ENCODE measurements at places on chromosomes 3 and 15.
A peak's percentile ranks its signal among the peaks of the same experiment; 100 is the strongest.

DNA sequence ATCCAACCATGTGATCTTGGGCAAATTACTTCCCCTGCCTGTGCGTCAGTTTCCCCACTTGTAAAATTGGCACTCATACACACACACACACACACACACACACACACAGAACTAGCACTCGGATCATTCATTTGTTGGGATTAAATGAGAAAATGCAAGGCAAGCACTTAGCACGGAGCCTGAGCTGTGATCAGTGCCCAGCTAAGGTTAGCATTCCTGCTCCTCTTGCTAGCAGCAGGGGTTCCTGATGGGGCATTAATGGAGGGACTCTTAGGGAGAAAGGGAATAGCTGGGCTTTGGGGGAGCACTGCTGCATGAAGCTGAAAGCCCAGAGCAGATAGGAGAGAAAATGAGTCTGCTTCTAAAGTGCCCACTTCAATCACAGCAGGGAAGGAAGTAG is 187.7 kb upstream of the C2CD4B start:
- no peak for DNase-seq
- no peaks in the 10 kb centered on the region for H3K4me1 ChIP-seq
- no peak overlapping the region for H3K4me3 ChIP-seq
- H3K36me3 ChIP-seq, result no peaks in the 10 kb centered on the region

DNA sequence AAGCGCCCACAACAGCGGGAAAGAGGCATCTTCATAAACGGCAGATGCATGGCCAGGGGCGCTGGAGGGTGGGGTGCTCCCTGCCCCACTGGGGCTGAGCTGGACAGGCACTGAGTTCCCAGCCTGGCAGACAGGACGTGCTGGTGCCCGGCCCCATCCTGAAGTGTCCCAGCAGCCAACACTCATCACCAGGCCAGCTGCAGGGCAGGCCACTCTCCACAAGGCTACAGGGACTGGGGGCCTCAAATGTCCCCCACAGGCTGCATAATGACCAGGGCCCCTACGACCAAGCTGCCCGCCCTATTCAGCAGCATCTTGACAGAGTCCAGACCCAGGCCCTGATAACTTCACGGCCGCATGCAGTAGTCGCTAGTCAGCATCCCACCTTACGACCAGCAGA is 124.1 kb upstream of the IQSEC1 start:
- no peak for DNase-seq
- H3K27ac ChIP-seq, result no peak overlapping the region
- H3K36me3 ChIP-seq, result no peaks in the 10 kb centered on the region
- H3K4me1 ChIP-seq, result no peaks in the 10 kb centered on the region
- H3K27me3 ChIP-seq, result no peaks in the 10 kb centered on the region
- H3K4me3 ChIP-seq, result no peak overlapping the region

- H3K27me3 ChIP-seq, result no peaks in the 10 kb centered on the region
- no peaks in the 10 kb centered on the region for H3K4me1 ChIP-seq
- H3K4me3 ChIP-seq, result no peak overlapping the region
- no peak for DNase-seq
- H3K27ac ChIP-seq, result no peak overlapping the region
Observed at GRCh38 chr3:66554178-66554577, 53.4 kb upstream of the LRIG1 start.

DNA sequence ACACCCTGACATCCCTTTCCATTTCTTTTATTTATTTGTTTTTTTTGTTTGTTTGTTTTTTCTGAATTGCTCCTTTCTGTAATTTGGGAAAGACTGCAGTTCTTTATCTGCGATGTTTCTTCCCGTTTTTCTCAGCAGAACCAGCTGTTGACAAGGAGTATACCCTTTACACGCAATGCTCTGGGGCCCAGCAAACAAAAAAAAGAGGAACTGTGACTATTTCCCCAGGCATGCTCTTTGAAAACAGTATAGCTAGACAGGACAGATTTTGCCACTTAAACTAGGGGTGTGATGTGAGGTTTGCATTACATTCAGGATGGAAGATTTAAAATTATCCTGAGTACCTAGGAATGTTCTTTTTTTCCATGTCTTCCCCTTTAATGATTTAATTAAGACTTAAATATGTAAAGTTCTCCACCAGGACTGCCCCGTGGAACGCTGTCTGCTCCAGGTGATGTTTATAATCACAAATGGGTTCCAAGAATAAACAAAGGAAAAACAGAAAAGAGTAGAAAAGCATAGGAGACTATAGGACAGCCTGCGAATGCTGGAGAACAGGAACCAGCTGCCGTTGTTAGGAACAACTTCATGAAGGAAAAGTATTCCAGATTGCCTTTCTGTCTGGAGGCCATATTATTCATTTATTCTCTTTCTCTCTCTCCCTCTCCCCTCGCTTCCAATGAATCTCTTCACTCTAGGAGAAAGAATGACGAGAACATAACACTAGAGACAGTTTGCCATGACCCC is 43.3 kb downstream of the TGFBR2 start:
- H3K4me3 ChIP-seq, result no peak overlapping the region
- H3K27ac ChIP-seq, result no peak overlapping the region
- no peaks in the 10 kb centered on the region for H3K4me1 ChIP-seq
- no peaks in the 10 kb centered on the region for H3K27me3 ChIP-seq
- DNase-seq, result no peak

DNA sequence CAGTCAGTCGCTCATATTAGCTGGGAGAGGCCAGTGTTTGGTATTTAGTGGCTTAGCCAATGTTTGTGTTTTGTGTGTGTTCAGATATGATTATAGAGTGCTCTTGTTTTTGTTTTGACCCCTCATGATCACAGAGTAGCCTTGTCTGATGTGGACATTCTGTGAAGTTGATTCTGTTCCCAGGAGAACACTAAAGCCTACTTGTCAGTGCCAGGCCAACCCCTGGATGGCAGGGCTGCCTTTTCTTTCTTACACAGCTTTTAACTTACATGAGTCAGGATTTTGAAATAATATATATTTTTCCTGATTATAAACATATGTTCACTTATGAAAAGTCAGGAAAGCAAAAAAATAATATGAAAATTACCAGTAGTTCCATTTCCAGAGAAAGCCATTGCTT is 11.9 kb downstream of the CFAP161 start:
- H3K4me1 ChIP-seq, result no peaks in the 10 kb centered on the region
- H3K27ac ChIP-seq, result no peak overlapping the region
- no peak overlapping the region for H3K4me3 ChIP-seq
- no peaks in the 10 kb centered on the region for H3K36me3 ChIP-seq
- no peak for DNase-seq

GRCh38 chr3:158091531-158091930 is 14.7 kb downstream of the SHOX2 start:
- peaks cover 43% of the 10 kb centered on the region for H3K27me3 ChIP-seq
- no peak for DNase-seq
- H3K36me3 ChIP-seq, result no peaks in the 10 kb centered on the region
- H3K4me1 ChIP-seq, result no peaks in the 10 kb centered on the region
- H3K27ac ChIP-seq, result no peak overlapping the region

GRCh38 chr15:68208636-68209240 is 3.6 kb upstream of the CALML4 start:
- no peak overlapping the region for H3K27ac ChIP-seq
- H3K4me3 ChIP-seq, result no peak overlapping the region
- DNase-seq, result peak; percentile 39
- no peaks in the 10 kb centered on the region for H3K36me3 ChIP-seq
- H3K27me3 ChIP-seq, result no peaks in the 10 kb centered on the region

DNA sequence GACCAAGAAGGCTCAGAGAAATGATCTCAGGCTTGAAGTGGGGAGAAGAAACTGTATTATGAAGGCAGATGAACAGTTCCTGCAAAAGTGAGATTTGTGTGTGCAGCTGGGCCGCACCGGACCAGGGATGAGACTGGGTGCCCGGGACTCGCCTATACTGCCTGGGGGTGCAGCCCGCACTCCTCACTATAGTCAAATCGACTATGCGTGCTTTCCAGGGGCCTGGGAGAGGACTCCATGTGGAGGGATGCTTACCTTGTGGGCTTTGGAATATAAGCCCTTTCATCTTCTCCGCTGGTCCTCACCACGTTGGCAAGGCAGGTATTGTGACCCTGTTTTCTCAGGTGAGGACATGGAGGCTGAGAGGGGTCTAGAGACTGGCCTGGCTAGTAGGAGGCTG is 32.9 kb upstream of the APOD start:
- no peaks in the 10 kb centered on the region for H3K27me3 ChIP-seq
- no peaks in the 10 kb centered on the region for H3K4me1 ChIP-seq
- no peak overlapping the region for H3K4me3 ChIP-seq
- DNase-seq, result no peak

DNA sequence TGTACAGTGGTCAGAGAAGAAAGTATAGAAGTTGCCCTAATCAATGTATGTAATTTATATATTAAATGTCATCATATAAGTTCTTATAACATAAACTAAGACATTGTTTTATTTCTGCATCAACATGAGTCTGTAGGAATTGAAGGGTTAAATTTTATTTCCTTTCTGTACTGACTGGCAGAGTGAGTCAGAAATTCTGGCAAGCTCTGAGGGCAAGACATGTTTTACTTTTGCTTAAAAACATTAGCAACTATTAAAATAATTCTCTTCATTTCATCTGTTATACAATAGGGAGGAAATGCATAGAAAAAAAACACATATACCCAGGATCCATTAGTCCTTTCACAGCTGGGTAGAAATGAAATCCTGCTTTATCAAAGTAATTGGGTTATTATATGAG is 171.4 kb upstream of the ALCAM start:
- H3K36me3 ChIP-seq, result no peaks in the 10 kb centered on the region
- no peak overlapping the region for H3K4me3 ChIP-seq
- no peak for DNase-seq
- H3K4me1 ChIP-seq, result no peaks in the 10 kb centered on the region
- H3K27ac ChIP-seq, result no peak overlapping the region

DNA sequence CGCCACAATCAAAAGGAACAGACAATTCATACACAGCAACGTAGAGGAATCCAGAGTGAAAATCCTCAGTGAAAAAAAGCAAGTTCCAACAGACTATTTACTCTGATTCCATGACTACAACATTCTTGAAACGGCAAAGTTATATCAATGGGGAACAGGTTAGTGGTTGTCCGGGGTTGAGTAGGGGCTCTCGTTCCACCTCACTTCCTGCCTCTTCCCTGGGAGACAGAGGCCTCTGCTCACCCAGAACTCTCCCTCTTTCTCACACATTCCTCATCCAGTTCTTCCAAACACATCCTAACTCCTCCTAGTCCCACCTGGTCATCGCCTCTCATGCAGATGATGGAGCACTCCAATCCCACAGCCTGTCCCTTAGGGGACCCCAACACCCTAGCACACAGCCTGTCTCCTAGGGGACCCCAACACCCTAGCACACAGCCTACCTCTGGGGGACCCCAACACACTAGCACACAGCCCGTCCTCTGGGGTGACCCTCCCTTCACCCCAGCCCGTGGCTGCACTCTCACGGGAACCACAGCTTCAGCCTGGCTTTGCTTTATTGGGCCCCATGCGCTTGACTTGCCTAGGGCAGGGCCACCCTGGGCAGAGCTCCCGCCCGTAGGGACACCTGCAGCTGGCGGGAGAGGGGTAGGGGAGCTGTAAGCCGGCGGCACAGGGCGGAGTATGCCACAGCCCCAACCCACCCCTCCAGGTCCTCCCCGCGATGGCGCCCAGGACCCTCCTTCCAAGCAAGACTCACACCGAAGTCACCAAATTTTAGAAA is 5.2 kb downstream of the OCA2 start:
- no peaks in the 10 kb centered on the region for H3K4me1 ChIP-seq
- H3K36me3 ChIP-seq, result no peaks in the 10 kb centered on the region
- no peak overlapping the region for H3K4me3 ChIP-seq
- peaks cover 49% of the 10 kb centered on the region for H3K27me3 ChIP-seq
- H3K27ac ChIP-seq, result no peak overlapping the region

DNA sequence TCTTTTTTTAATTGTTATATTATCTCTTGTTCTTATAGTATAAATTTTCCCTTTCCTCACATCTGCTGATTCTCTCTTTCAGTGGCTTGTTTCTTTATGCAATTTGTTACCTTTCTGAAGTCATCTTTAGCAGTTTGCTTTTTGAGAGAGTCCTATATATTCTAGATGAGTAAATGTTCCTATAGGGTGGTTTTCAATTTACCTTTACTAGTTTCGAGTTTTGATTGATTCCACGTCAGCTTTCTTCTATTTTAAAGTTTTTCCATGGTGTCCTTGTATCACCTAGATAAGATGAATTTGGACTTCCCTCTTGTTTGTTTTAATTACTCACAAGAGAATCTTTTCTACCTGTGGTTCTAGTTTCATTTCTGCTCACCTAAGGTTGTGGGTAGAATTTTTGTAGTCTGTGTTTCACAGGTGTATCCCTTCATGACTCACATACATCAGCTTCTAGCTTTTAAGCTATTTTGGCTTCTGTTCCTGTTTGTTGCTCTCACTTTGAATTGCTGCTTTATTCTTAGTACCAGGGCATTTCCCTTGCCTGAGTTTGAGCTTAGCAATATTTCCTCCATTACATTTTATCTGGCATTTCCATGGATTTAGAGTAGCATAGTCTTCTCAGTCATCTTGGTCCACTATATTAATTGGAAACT is 6.4 kb downstream of the TEX9 start:
- peak overlapping the region; percentile 52 for H3K27ac ChIP-seq
- no peaks in the 10 kb centered on the region for H3K27me3 ChIP-seq
- no peak overlapping the region for H3K4me3 ChIP-seq
- no peak for DNase-seq
- H3K36me3 ChIP-seq, result no peaks in the 10 kb centered on the region
- H3K4me1 ChIP-seq, result no peaks in the 10 kb centered on the region

- H3K27me3 ChIP-seq, result no peaks in the 10 kb centered on the region
- H3K36me3 ChIP-seq, result no peaks in the 10 kb centered on the region
Observed at GRCh38 chr3:56969851-56970250, 90.6 kb upstream of the SPATA12 start.

DNA sequence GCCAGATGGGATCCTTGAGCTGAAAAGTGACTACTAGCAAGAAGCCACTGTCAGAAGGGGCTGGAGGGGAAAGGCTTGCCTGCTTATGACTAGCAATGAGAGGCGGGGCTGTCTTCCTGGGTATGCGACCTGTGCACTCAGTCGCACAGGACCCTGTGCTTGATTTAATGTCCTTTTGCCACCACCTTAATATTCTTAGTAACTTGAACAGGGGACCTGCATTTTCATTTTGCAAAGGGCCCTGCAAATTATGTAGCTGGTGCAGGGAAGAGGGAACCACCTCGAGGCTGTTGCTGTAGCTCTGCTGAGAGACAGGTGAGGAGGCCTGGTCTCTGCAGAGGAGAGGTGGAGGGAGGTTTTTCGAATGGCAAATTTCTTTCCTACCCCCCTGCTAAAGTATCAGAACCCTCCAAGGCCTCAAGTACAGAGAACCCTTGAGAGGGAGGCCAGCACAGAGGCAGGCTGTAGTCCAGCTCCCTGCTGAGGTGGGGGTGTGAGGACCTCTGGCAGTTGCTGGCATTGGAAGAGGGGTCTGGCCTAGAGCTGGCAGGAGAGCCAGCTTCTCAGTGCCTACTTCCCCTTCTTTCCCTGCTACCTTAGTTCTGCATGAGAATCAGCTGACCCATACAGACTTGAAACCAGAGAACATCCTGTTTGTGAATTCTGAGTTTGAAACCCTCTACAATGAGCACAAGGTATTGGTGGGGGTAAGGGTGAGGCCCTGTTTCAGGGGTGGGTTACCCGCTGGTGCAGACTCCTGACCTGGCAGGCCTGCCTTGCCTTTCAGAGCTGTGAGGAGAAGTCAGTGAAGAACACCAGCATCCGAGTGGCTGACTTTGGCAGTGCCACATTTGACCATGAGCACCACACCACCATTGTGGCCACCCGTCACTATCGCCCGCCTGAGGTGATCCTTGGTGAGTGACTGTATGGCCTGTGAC is 11.4 kb downstream of the CLK3 start:
- no peak overlapping the region for H3K27ac ChIP-seq
- no peak for DNase-seq
- H3K4me3 ChIP-seq, result no peak overlapping the region
- peaks cover 22% of the 10 kb centered on the region for H3K36me3 ChIP-seq
- H3K4me1 ChIP-seq, result no peaks in the 10 kb centered on the region

GRCh38 chr3:197296545-197296944 is 1.9 kb downstream of the DLG1 start:
- H3K36me3 ChIP-seq, result no peaks in the 10 kb centered on the region
- peaks cover 12% of the 10 kb centered on the region for H3K4me1 ChIP-seq
- H3K27me3 ChIP-seq, result no peaks in the 10 kb centered on the region
- peak overlapping the region; percentile 82 for H3K4me3 ChIP-seq
- no peak overlapping the region for H3K27ac ChIP-seq
- no peak for DNase-seq
